ENCODE measurements at places on chromosomes 2 and 18. TPM values are rescaled to one million over a fixed set of nuclear protein-coding genes. Genes with fewer than 3 reads are reported as not detected.

Gene ZNF521
- total RNA-seq = 41.6 TPM

Gene PPIL3
- total RNA-seq = 0.64 TPM

Gene TUBB8B
- not detected for total RNA-seq

Gene AQP4
- not detected for total RNA-seq

Gene E2F6
- total RNA-seq = 1.9 TPM

Gene TLX2
- total RNA-seq = not detected

Gene WNT10A
- not detected for total RNA-seq

Gene ACKR3
- total RNA-seq = 75.6 TPM

Gene POTEI
- not detected for total RNA-seq

Gene CCDC142
- 16.5 TPM for total RNA-seq

Gene KIF5C
- total RNA-seq = 6.2 TPM

Gene MREG
- total RNA-seq = not detected

Gene MGAT4A
- 8.0 TPM for total RNA-seq

Gene ABCA12
- total RNA-seq = not detected

Gene HOXD12
- total RNA-seq = not detected

Gene ING5
- total RNA-seq = 38.1 TPM

Gene ADAM23
- 2.3 TPM for total RNA-seq

Gene BOK
- total RNA-seq = 35.4 TPM

Gene TXNDC9
- 34.3 TPM for total RNA-seq

Gene UGT1A1
- not detected for total RNA-seq

Gene UGT1A10
- not detected for total RNA-seq

Gene MZT2B
- 239 TPM for total RNA-seq

Gene GALNT3
- total RNA-seq = 0.64 TPM

Gene FAM110C
- total RNA-seq = 0.43 TPM

Gene MC5R
- total RNA-seq = not detected

Gene AQP12B
- not detected for total RNA-seq

Gene C2orf78
- total RNA-seq = not detected

Gene AGXT
- total RNA-seq = not detected

Gene LHCGR
- not detected for total RNA-seq

Gene ANKRD62
- total RNA-seq = not detected

Gene TTC39C
- 18.2 TPM for total RNA-seq

Gene CFC1
- total RNA-seq = not detected

Gene PRSS56
- not detected for total RNA-seq

Gene GAREM2
- 2.1 TPM for total RNA-seq

Gene COL4A4
- total RNA-seq = 20.5 TPM

Gene CRYGC
- not detected for total RNA-seq

Gene PTH2R
- total RNA-seq = not detected

Gene DSG1
- total RNA-seq = not detected

Gene CLEC4F
- not detected for total RNA-seq

Gene HES6
- total RNA-seq = 117 TPM

Gene HRH4
- not detected for total RNA-seq

Gene CCL20
- not detected for total RNA-seq

Gene VRK2
- total RNA-seq = 15.8 TPM

Gene PAIP2B
- total RNA-seq = 0.32 TPM
